ENCODE measurements at places on chromosomes 3 and 15. TPM values are rescaled to one million over a fixed set of nuclear protein-coding genes. Genes with fewer than 3 reads are reported as not detected.

Gene GTF2A2
- 37.6 TPM for total RNA-seq

Gene GATA2
- 5.1 TPM for total RNA-seq

Gene CHRNA5
- 3.5 TPM for total RNA-seq

Gene AADACL2
- not detected for total RNA-seq

Gene DNAH12
- total RNA-seq = 0.20 TPM

Gene FAM219B
- total RNA-seq = 37.5 TPM

Gene CPNE4
- not detected for total RNA-seq

Gene SERP1
- 230 TPM for total RNA-seq

Gene LMOD3
- total RNA-seq = not detected

Gene RAD51
- total RNA-seq = 1.7 TPM

Gene DAZL
- 0.10 TPM for total RNA-seq

Gene SEMA3B
- total RNA-seq = 4.4 TPM

Gene THPO
- total RNA-seq = not detected

Gene C2CD4B
- 1.2 TPM for total RNA-seq

Gene CLDN1
- total RNA-seq = not detected

Gene FOXB1
- not detected for total RNA-seq

Gene MINAR1
- 1.00 TPM for total RNA-seq

Gene COL6A5
- total RNA-seq = not detected

Gene SLC22A13
- not detected for total RNA-seq

Gene HIGD2B
- total RNA-seq = not detected

Gene ACAA1
- total RNA-seq = 50.4 TPM

Gene ATP2B2
- not detected for total RNA-seq

Gene HIGD1A
- total RNA-seq = 72.4 TPM

Gene NR2F2
- 35.2 TPM for total RNA-seq

Gene FRMD5
- 0.54 TPM for total RNA-seq

Gene STRIT1
- total RNA-seq = not detected

Gene TRH
- total RNA-seq = not detected

Gene C15orf39
- 11.5 TPM for total RNA-seq

Gene XCR1
- total RNA-seq = not detected

Gene PRR23A
- total RNA-seq = not detected

Gene KAT2B
- 17.4 TPM for total RNA-seq

Gene TWF2
- total RNA-seq = 81.2 TPM

Gene MESD
- total RNA-seq = 19.4 TPM

Gene SLC9C1
- not detected for total RNA-seq

Gene ABI3BP
- total RNA-seq = 38.0 TPM

Gene PLOD2
- 136 TPM for total RNA-seq

Gene CADM2
- total RNA-seq = not detected

Gene ITIH1
- not detected for total RNA-seq

Gene GABRR3
- total RNA-seq = not detected

Gene LMAN1L
- total RNA-seq = not detected

Gene HTR3E
- total RNA-seq = not detected

Gene LMCD1
- total RNA-seq = 57.5 TPM

Gene TGM5
- total RNA-seq = not detected

Gene CHST2
- 95.0 TPM for total RNA-seq

Gene STAG1
- total RNA-seq = 22.7 TPM

Gene ARHGEF26
- 5.8 TPM for total RNA-seq

Gene SENP8
- total RNA-seq = 2.2 TPM

Gene MRPL47
- 20.2 TPM for total RNA-seq

Gene ONECUT1
- not detected for total RNA-seq

Gene MEIS2
- 58.5 TPM for total RNA-seq

Gene SLC28A2
- not detected for total RNA-seq

Gene GPR149
- total RNA-seq = not detected

Gene CNTN3
- not detected for total RNA-seq

Gene RARRES1
- total RNA-seq = 26.0 TPM

Gene GOLGA8N
- total RNA-seq = 3.6 TPM

Gene NR1I2
- not detected for total RNA-seq

Gene ULK4
- 4.9 TPM for total RNA-seq

All from cardiac ventricle fibroblast (primary cell).